Stimulated activated CD4-positive, alpha-beta T cell treated with anti-CD3 and anti-CD28 coated beads, Interleukin-12 subunit alpha, Interleukin-12 subunit beta, amount 100 ng/mL, for 4 hours (primary cell): ENCODE measurements at places on chromosomes 1 and 21.

- no peak for DNase-seq
Measured at GRCh38 chr1:29519788-29520110, 283.4 kb downstream of the PTPRU start.

DNA sequence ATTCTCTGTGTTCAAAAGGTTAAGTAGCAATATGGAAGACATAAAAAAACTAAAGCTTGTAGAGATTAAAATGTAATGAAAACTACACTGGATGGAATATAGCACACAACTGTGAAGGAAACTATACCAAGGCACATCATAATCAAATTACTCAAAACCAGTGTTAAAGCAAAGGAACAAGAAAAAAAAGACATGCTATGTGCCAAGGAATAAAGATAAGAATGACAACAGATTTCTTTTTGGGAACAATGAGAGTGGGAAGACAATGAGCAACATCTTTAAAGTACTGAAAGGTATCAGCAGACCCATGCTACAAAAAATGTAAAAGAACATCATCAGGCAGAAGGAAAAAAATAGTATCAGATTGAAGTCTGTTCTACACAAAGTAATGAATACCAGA, 157.8 kb downstream of the VPS13D start:
- DNase-seq = no peak

DNA sequence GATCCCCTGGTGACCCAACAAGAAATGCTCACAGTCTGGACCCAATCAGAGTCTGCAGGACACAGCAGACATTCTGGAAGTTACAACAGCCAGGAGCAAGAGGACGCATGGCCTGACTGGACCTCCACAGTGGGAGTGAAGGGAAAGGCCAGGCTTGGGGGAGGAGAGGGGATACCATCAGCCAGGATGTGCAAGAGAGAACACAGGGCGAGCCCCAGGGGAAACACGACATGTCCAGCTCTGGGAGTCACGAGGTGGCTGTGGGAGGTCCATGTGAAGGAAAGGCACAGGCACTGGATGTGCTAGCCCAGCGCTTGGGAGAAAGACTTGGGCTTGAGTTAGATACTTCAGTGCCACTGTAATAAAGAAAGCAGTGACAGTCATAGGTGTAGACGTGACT, 87.3 kb downstream of the HSF2BP start:
- DNase-seq = no peak

- no peak for DNase-seq
Measured at GRCh38 chr21:31686272-31686915, 26.9 kb downstream of the SOD1 start.

- DNase-seq = no peak
Measured at GRCh38 chr1:97461782-97462181, 459.1 kb downstream of the DPYD start.

DNA sequence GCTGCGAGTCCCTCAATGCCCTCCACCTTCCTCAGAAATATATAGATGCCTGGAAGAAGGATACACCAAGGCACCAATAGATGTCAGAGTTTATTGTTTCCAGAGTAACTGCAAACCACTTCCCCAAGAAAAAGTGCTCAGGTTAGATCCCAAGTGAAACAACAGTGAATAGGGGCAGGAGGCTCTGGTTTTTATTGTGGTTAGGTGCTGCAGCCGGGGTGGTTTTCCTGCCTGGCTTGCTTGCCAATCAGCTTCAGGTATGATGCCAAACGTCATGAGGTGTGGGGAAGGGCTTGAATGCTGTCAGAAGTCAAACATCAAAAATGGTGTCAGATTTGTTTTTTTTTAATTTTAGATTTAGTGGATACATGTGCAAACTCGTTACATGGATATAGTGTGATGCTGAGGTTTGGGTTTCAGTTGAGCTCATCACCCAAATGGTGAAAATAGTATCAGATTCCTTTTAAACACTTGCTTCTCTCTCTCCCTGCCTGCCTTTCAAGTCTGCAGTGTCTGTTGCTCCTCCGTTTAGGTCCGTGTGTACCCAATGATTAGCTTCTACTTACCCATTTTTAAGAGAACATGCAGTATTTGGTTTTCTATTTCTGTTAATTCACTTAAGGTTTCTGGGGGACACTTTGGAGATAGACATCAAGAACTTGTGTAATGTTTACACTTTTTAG, 1317.0 kb downstream of the MRPL39 start:
- DNase-seq = no peak

DNA sequence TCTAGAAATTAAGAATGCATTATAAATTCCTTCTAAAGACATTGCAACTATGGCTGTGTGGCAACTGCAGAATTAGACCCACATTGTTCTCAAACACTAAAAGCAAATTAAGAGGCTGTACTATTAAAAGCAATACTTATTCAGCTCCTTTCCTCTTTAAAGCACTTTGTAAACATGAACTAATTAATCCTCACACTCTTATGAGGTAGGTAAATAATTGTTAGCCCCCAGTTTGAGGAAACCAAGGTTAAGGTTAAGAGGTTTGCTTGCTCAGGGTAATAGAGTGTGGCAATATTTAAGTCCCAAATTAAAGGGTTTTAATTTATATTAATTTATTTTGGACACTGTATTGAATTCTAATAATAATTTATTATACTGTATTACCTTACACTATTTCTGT, 553.8 kb downstream of the LRRIQ3 start:
- no peak for DNase-seq

GRCh38 chr1:46451948-46452930, 37.4 kb upstream of the DMBX1 start:
- DNase-seq = no peak

DNA sequence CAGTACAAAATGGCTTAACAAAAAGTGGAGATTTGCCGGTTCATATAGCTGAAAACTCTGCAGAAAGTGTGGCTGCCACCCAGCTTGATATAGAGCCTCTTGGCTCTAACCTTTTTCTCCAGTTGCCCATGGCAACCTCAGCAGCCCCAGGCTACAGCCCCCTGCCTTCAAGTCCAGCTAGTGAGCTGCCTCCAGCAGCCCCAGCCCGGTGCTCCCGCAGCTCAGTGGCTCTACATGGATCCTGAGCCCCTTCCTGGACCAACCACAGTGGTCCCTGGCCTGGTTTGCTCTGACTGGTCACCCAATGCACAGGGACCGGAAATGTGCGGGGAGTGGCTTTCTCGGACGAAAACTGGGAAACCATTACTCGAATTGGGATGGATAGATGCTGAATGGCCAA, 13.3 kb upstream of the ATF3 start:
- DNase-seq = no peak

GRCh38 chr1:241839369-241839979, 8.5 kb upstream of the EXO1 start:
- no peak for DNase-seq

GRCh38 chr1:205920861-205921569, 22.2 kb downstream of the SLC26A9 start:
- DNase-seq = no peak

- DNase-seq = no peak
Measured at GRCh38 chr21:36820176-36821031, 121.5 kb downstream of the SIM2 start.

GRCh38 chr21:45011426-45011825, 63.0 kb upstream of the ADARB1 start:
- no peak for DNase-seq

- DNase-seq = no peak
Measured at GRCh38 chr1:40984066-40984465, 4.6 kb downstream of the CTPS1 start.

- no peak for DNase-seq
Measured at GRCh38 chr1:1307261-1307922, 338 bp downstream of the ACAP3 start.

DNA sequence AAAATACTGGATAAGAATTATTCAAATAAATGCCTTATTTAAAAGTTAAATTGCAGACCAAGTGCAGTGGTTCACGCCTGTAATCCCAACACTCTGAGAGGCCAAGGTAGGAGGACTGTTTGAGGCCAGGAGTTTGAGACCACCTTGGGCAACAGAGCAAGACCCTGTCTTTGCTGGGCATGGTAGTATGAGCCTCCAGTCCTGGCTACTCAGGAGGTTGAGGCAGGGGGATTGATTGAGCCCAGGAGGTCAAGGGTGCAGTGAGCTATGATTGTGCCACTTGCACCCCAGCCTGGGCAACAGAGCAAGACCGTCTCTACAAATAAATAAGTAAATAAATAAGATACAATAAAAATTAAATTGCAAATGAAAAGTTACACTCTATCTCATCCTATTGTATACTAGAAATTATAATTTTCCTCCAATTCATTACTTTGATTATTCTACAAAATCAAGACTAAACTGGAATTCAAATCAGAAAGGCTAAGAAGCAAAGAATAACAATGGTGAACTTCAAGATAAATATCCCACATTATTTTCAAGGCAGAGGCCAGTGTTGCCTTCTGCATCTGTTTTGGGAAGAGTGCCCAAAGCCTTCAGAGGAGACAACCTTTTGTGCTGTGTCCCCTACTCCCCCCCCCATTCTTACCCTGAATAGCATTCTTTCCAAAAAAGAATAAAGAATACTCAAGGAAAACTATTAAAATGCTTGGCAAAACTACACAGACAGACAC, 73.3 kb upstream of the IRF2BP2 start:
- no peak for DNase-seq

GRCh38 chr1:231653632-231654031, 27.0 kb downstream of the DISC1 start:
- DNase-seq = no peak
